ENCODE measurements at places on chromosomes 5 and 9.

GRCh38 chr5:102590467-102590866 is 91.7 kb upstream of the SLCO6A1 start:
- no peak for DNase-seq

- DNase-seq = no peak
Observed at GRCh38 chr9:136820971-136821825, 13.4 kb downstream of the RABL6 start.

DNA sequence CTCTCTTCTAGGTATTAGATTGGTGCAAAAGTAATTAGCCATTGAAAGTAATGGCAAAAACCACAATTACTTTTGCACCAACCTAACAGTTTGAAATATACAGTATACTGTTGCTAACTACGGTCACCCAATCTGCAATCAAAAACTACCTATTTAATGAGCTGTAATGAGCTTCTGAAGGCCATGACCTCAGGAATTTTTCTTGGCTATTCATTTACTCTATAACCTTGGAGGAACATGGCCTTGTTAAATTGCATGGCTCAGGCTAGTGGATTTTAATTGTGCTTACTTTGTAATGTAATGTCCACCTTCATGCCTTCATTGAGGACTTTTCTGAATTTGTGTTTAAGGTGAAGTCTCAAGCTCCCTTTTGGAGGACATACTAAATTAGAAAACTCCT is 24.7 kb downstream of the DNAH5 start:
- no peak for DNase-seq

GRCh38 chr9:129171993-129172751 is 5.9 kb downstream of the IER5L start:
- no peak for DNase-seq

GRCh38 chr9:134295746-134296250 is 30.5 kb upstream of the RXRA start:
- DNase-seq = no peak

DNA sequence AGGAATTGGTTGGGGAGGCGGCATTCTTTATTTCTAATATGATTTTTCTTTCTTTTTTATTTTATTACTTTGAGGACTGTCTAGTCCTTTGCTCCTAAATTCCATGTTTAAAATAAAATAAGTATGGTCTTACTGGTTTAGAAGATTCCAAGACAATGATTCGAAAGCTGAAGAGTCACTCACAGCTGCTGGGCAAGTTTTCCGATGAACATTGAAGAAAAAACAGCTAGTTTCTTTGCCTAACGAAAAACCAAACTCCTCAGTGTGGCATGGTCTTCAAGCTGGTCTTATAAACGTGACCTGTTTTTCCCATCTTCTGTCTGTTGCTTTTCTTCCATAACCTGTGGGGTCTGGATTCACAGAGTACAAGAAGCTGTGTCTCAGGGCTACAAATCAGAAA is 25.1 kb downstream of the ZNF474 start:
- DNase-seq = no peak

- DNase-seq = no peak
Observed at GRCh38 chr5:30930736-30931135, 262.8 kb upstream of the CDH6 start.

- DNase-seq = no peak
Observed at GRCh38 chr5:7759257-7759871, 91.6 kb downstream of the CFAP90 start.

GRCh38 chr5:172943283-172943841 is 15.9 kb upstream of the RPL26L1 start:
- DNase-seq = no peak

GRCh38 chr5:111952555-111952954 is 195.6 kb upstream of the NREP start:
- DNase-seq = no peak

GRCh38 chr5:102715082-102715807 is 39.9 kb upstream of the PAM start:
- DNase-seq = no peak

- DNase-seq = no peak
Observed at GRCh38 chr9:109880276-109881169, 100.5 kb downstream of the PALM2AKAP2 start.

GRCh38 chr9:107841076-107841475 is 351.5 kb upstream of the KLF4 start:
- no peak for DNase-seq

DNA sequence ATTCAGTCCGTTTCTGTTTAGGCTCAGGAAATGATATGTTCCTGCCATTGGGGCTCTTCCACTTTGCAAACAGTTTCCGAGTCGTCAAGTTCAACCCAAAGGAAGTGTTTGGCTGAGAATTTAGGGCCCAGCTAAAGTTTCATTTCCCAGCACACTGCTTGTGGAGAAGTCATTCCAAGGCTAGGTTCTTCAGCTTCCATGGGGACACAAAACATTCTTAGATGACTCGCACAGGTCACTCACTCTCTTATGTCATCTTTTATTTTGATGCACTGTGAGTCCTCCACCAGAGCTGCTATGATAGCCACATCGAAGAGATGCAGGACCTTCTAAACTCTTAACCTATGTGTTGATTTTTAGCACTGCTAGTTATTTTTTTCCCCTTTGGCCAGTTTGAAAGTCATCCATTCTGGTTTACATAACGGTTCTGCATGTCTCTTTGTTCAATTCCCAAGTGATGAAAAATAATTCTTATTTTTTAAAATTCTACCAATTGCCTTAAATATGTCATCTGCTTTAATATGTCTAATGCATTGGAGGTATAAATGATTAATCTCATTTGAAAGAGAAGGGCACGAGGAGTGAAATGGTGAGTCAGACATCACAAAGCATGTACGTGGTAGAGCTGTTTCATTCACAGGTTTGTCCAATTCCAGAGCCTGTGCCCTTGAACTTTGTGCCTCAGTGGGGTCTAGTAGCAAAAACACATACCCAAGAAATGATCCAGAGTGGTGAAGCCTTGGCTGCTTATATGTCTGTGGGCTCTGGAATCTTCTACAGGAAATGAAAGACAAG is 84.3 kb downstream of the ZNF462 start:
- DNase-seq = no peak

GRCh38 chr5:78888580-78889368 is 96.3 kb downstream of the ARSB start:
- DNase-seq = no peak

- DNase-seq = no peak
Observed at GRCh38 chr9:93292664-93293328, 108.9 kb downstream of the WNK2 start.

GRCh38 chr5:131263648-131264450 is at the start of gene CDC42SE2:
CDC42SE2 (plus strand) TSS chr5:131264053; CDS start chr5:131359494, 95,441 bp downstream.
- DNase-seq = peak; percentile 67

- DNase-seq = no peak
Observed at GRCh38 chr9:90640361-90640760, 2.3 kb downstream of the DIRAS2 start.

DNA sequence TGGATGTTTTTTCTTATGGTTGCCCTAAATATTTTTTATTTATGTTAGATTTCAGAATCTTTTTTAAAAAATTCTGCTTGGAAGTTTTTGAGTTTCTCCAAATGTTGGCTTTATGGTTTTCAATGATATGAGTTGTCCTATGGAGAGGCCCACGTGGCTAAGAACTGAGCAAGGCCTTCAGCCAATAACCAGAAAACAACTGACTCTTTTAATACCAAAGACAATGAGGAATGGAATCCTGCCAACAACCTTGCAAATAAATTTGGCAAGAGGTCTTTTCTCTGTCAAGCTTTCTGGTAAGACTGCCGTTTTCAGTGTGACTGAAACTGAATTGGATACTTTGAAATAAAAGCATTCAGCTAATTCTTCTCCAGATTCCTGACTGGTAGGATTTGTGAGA is 1740.1 kb upstream of the WWC1 start:
- no peak for DNase-seq

- DNase-seq = no peak
Observed at GRCh38 chr5:5128766-5129165, 11.4 kb upstream of the ADAMTS16 start.

DNA sequence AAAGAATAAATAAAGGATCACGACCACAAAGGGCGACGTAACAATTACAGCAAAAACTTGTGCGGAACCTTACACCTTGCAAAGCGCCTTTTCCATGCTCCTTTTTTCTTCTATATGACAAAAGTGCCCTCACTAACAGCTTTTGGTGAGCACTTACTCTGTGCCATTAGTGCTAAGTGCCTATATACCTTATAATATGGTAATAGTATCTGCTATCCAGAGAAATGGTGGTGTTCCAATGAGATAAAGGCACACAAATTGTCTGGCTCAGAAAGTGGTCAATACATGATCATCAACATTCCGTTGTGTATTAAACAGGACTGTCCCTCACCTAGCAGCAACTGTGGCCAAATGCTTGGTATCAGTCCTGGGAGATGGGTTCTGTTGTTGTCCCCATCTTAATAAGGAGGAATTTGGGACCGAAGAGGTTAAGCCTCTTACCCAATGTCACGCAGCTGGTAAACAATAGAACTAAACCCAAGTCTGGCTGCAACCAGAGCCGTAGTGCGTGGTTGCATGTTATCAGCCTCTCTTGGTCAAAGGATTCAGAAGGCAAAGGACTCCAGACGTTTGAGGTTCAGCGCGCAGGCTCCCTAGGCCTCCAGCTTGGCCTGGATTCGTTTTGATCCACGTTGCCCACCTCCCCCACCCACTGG is 564 bp upstream of the TOR2A start:
- DNase-seq = no peak

- DNase-seq = no peak
Observed at GRCh38 chr9:9499546-9499945, 1113.3 kb downstream of the PTPRD start.

DNA sequence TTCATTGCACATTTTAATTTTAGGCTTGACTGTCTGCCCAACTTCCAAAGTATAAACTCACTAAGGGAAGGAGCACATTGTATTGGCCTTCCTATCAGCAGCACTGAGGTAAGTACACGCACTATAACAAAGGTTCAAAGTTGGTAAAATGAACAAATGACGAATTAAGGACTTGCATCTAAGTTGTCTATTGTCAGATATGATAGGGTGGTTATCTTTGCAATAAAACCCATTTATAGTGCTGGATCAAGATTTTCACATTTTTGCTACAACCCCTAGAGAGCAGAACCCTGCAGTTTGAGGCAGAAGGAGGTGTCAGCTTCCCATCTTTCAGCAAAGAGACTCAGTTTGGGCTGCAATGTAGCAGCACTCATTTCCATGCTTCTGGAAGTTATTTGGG is 5.1 kb downstream of the HOMER1 start:
- no peak for DNase-seq

DNA sequence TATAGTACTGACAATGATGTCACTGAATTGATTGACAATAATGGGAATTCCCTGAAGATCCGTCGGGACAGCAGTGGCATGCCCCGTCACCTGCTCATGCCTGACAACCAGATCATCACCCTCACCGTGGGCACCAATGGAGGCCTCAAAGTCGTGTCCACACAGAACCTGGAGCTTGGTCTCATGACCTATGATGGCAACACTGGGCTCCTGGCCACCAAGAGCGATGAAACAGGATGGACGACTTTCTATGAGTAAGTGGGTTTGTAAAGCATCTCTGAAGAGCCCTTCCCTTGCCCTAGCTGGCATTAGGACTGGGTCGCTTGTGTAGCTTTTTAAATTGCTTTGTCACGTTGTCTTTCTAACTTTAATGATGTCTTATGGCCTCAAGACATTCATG is 72.7 kb upstream of the WWC1 start:
- no peak for DNase-seq

DNA sequence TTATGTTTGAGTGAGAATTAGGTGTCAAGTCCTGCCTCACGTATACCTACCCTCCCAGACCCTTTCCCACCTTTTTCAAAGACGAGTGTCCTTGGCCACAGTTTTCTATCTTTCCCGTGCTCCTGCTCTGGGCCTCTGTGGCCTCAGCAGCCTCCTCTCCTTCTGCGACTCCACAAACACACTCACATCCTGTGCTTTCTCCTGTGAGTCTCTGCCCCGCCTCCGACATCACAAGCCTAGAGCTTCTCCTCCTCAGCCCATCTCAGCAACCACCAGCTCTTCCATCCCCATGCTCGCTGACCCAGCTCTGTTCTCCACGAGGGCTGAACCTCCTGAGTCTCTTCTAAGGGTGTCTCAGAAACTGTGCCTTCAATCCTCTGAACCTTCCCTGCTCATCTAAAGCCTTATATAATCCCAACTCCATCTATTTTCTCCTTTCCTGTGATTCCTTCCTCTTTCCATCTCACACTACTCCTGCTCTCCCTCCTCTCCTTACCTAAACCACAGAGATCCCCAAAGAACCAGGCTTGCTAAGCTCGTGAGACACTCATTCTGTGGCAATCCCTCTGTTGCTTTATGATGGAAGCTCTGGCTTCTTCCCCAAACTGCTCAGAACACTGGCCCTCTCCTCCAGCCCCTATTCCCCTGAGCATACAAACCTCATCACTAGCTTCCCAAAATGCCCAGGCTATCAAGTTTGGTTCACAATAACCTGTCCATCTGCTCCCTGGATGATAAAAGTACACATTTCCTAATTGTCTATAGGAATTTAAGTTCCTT is 55.2 kb downstream of the RASEF start:
- no peak for DNase-seq

DNA sequence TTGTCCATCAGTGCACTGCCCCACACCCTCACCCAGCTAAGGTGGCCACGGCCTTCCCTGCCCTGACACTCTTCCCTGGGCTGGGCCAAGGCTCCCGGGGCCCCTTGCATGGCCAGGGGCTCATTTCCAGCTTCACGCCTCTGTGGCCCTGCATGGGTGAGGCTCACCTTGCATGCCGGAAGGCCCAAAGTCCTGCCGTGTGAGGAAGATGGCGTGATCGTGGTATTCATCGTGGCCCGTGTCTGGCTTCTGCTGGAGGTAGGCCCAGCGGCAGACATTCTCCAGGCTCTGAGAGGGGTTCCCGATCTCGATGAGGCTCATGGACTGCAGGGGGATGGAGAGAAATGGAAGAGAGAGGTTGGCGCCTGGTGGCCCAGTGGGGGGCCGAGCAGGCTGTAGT is 98.4 kb downstream of the ZNF354C start:
- DNase-seq = no peak

- DNase-seq = no peak
Observed at GRCh38 chr5:143334903-143335302, 68.6 kb downstream of the NR3C1 start.

DNA sequence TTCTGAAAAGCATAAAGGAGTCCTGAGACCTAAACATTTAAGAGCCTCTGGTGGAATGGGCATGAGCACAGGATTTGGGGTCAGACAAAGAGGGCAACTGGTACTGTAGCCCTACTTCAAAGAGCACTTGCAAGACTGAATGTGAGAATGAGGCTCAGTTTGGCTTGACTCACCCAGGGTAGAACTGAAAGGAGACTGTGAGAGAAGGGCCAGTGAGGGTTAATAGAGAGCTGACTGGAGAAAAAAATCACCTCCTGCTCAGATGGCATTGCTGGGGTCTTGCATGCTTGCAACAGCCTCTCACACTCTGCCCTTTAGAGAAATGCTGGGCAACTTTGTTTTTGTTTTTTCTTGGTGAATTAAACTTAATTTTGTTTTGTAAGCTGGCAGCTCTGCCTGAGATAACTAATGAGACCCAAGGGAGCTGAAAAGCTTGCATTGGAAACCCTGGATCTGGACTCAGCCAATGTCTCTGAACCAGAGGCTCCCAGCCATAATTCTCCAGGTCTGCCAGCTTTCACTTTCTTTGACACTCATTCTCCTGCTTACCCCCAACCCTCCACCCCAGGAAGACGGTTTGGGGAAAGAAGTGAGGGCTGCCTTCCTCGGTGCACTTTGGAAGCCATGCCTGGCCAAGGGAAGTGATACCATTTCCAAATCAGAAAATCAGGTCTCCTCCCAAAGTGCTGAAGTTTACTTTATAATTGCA is 161.1 kb upstream of the PANK3 start:
- DNase-seq = no peak

- DNase-seq = no peak
Observed at GRCh38 chr9:81686614-81687520, 2.5 kb downstream of the TLE1 start.

- no peak for DNase-seq
Observed at GRCh38 chr5:54401515-54401914, 54.0 kb upstream of the HSPB3 start.
